ENCODE measurements at places on chromosomes 13 and 19. TPM values are rescaled to one million over a fixed set of nuclear protein-coding genes. Genes with fewer than 3 reads are reported as not detected.
A peak's percentile ranks its signal among the peaks of the same experiment; 100 is the strongest.

Gene RCBTB2
- total RNA-seq, result 22.8 TPM

Gene NLRP7
- total RNA-seq, result not detected

Gene TDRD3
- 22.1 TPM for total RNA-seq

- peak; percentile 83 for ATAC-seq
These were observed 19.3 kb downstream of the GADD45B start for GRCh38 chr19:2495130-2495641.

GRCh38 chr13:59766236-59766635, 397.5 kb downstream of the DIAPH3 start:
- no peak for ATAC-seq

GRCh38 chr19:48487948-48488347, 18.8 kb downstream of the CYTH2 start:
- no peak for ATAC-seq

- ATAC-seq, result no peak
These were observed 202.1 kb downstream of the TBC1D4 start for GRCh38 chr13:75279834-75280369.

DNA sequence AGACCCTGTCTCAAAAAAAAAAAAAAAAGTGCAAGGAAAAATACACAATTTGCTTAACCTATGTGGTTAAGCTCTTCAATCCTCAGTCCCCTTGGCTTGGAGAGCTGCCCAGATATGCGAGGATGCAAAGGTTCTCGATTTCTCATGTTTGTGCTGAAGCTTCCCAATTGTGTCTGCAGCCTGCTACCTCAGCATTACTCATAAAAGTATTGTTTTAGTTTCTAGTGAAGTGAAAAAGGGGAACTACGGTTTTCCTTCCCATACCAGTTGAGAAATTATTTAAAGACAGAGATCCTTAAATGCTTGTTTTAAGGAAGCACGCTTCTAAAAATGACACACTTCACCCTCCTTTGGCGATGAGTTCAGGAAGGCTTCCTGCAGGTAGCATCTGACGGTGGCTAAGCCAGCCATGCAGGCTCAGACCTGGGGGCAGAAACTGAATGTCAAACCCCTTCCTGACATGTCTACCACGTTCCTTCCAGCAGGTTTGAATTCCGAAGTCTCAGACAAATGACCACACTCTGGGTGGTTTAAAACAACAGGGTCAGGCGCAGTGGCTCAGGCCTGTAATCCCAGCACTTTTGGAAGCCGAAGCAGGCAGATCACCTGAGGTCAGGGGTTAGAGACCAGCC, 47.9 kb downstream of the RUBCNL start:
- no peak for ATAC-seq

DNA sequence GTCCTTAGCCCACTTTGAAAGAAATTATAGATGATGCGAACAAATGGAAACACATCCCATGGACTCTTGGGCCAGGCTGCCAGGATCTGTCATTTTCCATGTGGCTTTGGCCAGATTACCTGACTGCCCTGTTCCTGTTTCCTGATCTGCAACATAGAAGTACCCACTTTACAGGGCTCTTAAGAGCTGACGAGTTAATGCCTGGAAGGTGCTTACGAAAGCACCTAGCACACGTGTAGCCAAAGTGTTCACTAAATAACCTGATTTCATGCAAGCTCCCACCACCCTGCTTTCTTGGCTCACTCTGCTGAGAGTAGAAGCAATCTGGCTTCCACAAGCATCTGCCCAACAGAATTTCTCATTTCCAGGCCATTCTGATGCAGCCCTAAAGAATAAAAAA, 575.2 kb downstream of the MYO16 start:
- ATAC-seq, result no peak

DNA sequence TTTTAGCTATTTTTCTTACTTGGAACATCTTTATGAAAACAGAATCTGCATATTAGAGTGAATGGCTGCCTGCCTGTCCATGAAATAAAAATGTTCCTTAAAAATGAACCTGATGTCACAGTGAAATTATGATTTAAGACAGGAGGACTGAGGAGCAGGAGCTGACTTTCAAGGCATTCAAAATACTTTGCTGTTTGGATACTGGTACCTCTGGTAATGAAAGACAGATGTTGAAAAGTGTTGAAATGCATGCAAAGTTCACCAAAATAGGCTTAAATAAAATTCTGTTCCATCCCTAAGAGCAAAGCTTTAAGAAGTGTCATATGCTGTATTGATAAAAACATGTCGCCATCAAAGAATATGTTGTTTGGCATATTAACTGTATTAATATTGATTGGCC, 1.7 kb downstream of the ARHGEF7 start:
- ATAC-seq, result no peak

DNA sequence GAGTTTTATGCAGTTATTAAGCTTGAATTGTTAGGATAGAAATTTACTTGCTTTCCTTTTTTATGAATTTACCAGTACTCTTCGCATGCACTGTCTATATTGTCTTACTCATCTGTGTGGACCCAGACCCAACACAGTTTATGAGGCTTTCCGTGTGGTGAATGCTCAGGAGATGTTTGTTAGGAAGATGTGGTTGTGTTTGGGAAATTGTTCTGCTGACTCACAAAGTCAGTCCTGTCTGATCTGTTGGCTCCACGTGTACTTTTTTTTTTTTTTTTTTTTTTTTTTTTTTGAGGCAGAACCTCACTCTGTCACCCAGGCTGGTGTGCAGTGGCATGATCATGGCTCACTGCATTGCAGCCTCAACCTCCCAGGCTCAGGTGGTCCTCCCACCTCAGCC, 532.5 kb downstream of the LMO7 start:
- ATAC-seq, result no peak

GRCh38 chr19:16611121-16611520, 16.9 kb downstream of the MED26 start:
- ATAC-seq, result no peak

- no peak for ATAC-seq
These were observed 41.7 kb downstream of the PCDH17 start for GRCh38 chr13:57673197-57673596.
